Sigmoid colon (tissue), 7 donors: ENCODE measurements at places on chromosomes 5 and 9. TPM values are rescaled to one million over a fixed set of nuclear protein-coding genes. Genes with fewer than 3 reads are reported as not detected.

The CDC14B gene
- total RNA-seq, result 12.5 TPM

The C5orf52 gene
- not detected for total RNA-seq

The YIPF5 gene
- 42.9 TPM for total RNA-seq

The OR1Q1 gene
- total RNA-seq, result not detected

The PCDHGB2 gene
- total RNA-seq, result 4.3 TPM

The PCDHB4 gene
- 3.9 TPM for total RNA-seq

The SH2D3C gene
- total RNA-seq, result 4.7 TPM

The PLPP7 gene
- total RNA-seq, result 31.9 TPM

DNA sequence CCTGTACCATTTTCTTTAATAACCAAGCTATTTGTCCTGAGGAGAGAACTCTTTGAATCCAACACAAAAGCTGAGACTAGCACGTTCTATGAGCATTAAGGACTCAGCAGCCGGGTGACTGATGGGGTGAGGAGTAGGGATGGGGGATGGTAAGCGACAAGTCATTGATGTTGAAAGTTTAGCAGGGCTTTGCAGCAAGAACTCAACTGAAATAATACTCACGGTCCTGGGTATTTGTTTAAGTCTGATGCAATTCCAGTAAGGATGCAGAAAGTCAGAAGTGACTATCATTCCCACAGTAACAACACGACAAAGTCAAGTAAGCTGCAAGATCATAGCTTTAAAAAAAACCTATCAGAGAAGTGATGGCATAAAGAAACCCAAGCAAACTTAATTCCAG, 131.1 kb downstream of the ACTL7B start:
- H3K36me3 ChIP-seq, result no peaks in the 10 kb centered on the region
- no peak overlapping the region for H3K4me3 ChIP-seq
- H3K27ac ChIP-seq, result no peak overlapping the region

DNA sequence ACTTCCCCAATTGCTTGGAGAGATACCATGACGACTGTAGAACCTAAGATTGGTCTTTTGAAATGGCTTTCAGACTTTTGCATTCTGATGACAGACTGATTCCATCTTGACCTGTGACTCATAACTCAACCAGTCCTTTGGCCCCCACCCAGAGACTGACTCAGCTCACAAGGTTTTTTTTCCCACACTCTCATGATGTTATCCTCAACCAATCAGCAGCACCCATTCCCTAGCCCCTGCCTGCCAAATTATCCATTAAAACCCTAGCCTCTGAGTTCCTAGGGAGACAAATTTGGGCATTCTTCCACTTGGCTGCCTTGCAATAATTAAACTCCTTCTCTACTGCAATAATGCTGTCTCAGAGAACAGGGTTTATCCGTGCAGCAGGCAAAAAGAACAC, 1263.3 kb upstream of the CDH9 start:
- no peaks in the 10 kb centered on the region for H3K4me1 ChIP-seq
- H3K27me3 ChIP-seq, result no peaks in the 10 kb centered on the region
- no peak for DNase-seq
- no peak overlapping the region for H3K27ac ChIP-seq
- H3K36me3 ChIP-seq, result no peaks in the 10 kb centered on the region

- no peak overlapping the region for H3K27ac ChIP-seq
- H3K27me3 ChIP-seq, result peaks cover 3% of the 10 kb centered on the region
- no peaks in the 10 kb centered on the region for H3K4me1 ChIP-seq
Observed at GRCh38 chr9:129785866-129786265, 17.1 kb upstream of the TOR1B start.

- H3K36me3 ChIP-seq, result no peaks in the 10 kb centered on the region
- no peak overlapping the region for H3K4me3 ChIP-seq
- H3K27ac ChIP-seq, result no peak overlapping the region
- no peak for DNase-seq
- no peaks in the 10 kb centered on the region for H3K4me1 ChIP-seq
Observed at GRCh38 chr5:163306421-163306820, 131.0 kb upstream of the CCNG1 start.

DNA sequence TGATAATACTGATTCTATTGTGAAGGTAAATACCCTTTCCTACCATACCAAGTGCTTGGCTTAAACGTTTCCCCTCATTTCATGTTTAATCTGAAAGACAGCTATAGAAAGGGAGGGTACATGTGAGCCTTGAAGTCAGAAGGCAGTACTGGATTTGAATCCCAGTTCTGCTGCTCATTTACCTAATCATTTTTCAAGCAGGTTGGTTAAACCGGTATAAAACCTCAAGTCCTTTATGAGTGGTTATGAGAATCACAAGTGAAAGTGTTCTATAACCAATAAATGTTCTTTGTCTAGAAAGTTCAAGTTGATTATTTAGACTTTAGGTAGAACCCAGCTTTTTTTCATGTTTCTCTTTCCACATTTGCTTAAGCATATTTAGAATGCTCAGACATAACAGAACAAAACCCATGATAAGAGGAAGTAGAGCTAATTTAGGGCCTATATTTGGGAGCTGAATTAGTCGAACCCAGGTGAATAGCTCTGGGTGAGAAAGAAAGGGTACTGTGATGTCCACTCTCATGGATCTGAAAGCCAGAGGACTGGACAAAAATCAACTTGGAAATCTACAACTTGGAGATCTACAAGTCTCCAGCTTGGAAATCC, 29.7 kb upstream of the F2RL2 start:
- H3K4me1 ChIP-seq, result no peaks in the 10 kb centered on the region
- H3K4me3 ChIP-seq, result no peak overlapping the region
- no peak overlapping the region for H3K27ac ChIP-seq

GRCh38 chr5:3336666-3337065, 259.0 kb upstream of the IRX1 start:
- peak; percentile 38 for DNase-seq
- no peak overlapping the region for H3K4me3 ChIP-seq
- H3K27ac ChIP-seq, result no peak overlapping the region
- no peaks in the 10 kb centered on the region for H3K36me3 ChIP-seq

DNA sequence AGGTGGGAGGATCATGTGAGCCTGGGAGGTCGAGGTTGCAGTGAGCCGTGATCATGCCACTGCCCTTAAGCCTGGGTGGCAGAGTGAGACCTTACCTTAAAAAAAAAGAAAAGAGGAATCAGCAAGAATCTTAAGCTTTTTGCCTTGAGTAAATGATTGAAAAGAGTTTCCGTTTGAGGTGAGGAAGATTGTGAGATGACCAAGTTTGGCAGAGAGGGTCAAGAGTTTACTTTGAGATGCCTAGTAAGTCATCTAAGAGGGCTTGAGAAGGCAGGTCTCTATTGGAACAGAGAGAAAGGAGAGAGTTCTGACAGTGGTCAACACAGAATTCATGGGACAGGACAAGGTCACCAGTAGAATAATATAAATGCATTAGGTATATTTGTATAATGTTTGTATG, 572.1 kb downstream of the TLE4 start:
- no peak overlapping the region for H3K27ac ChIP-seq
- H3K4me3 ChIP-seq, result no peak overlapping the region
- DNase-seq, result no peak
- no peaks in the 10 kb centered on the region for H3K4me1 ChIP-seq
- H3K27me3 ChIP-seq, result no peaks in the 10 kb centered on the region

DNA sequence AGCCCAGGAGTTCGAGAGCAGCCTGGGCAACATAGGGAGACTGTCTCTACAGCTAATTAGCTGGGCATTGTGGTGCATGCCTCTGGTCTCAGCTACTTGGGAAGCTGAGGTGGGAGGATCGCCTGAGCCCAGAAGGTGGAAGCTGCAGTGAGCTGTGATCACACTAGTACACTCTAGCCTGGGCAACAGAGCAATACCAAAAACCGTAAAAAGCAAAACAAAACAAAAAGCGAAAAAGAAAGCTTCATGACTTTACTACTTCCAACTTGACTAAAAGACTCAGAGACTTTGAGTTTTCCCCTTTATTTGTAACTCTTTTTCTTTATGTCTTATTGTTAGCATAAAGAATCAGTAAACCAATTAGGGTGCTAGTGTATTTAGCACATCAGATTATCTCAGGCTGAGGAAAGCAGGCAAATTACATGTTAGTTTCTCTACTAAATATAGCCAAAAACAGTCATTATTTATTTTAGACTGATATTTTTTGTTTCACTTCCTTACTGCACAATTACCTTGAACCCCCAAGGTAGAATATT, 5.4 kb downstream of the RAD17 start:
- no peak for DNase-seq
- H3K27ac ChIP-seq, result no peak overlapping the region
- no peaks in the 10 kb centered on the region for H3K27me3 ChIP-seq
- H3K4me3 ChIP-seq, result no peak overlapping the region
- no peaks in the 10 kb centered on the region for H3K36me3 ChIP-seq

- H3K4me1 ChIP-seq, result no peaks in the 10 kb centered on the region
- no peak overlapping the region for H3K4me3 ChIP-seq
- no peak for DNase-seq
- H3K27ac ChIP-seq, result no peak overlapping the region
- H3K27me3 ChIP-seq, result no peaks in the 10 kb centered on the region
Observed at GRCh38 chr9:127907867-127908659, 8.7 kb upstream of the ST6GALNAC6 start.

GRCh38 chr5:132202711-132203463, 24.8 kb downstream of the P4HA2 start:
- no peak for DNase-seq
- H3K4me1 ChIP-seq, result no peaks in the 10 kb centered on the region
- no peaks in the 10 kb centered on the region for H3K36me3 ChIP-seq
- no peak overlapping the region for H3K4me3 ChIP-seq

GRCh38 chr9:101566904-101567724, 27.7 kb downstream of the PPP3R2 start:
- no peaks in the 10 kb centered on the region for H3K4me1 ChIP-seq
- no peak for DNase-seq
- peaks cover 76% of the 10 kb centered on the region for H3K36me3 ChIP-seq
- no peaks in the 10 kb centered on the region for H3K27me3 ChIP-seq

GRCh38 chr5:146291421-146292074, 47.1 kb upstream of the POU4F3 start:
- H3K4me1 ChIP-seq, result no peaks in the 10 kb centered on the region
- no peaks in the 10 kb centered on the region for H3K36me3 ChIP-seq
- no peak overlapping the region for H3K27ac ChIP-seq

- no peaks in the 10 kb centered on the region for H3K4me1 ChIP-seq
- H3K4me3 ChIP-seq, result no peak overlapping the region
- DNase-seq, result no peak
- no peaks in the 10 kb centered on the region for H3K27me3 ChIP-seq
- no peak overlapping the region for H3K27ac ChIP-seq
- H3K36me3 ChIP-seq, result no peaks in the 10 kb centered on the region
Observed at GRCh38 chr5:102154291-102154690, 141.8 kb downstream of the SLCO4C1 start.

DNA sequence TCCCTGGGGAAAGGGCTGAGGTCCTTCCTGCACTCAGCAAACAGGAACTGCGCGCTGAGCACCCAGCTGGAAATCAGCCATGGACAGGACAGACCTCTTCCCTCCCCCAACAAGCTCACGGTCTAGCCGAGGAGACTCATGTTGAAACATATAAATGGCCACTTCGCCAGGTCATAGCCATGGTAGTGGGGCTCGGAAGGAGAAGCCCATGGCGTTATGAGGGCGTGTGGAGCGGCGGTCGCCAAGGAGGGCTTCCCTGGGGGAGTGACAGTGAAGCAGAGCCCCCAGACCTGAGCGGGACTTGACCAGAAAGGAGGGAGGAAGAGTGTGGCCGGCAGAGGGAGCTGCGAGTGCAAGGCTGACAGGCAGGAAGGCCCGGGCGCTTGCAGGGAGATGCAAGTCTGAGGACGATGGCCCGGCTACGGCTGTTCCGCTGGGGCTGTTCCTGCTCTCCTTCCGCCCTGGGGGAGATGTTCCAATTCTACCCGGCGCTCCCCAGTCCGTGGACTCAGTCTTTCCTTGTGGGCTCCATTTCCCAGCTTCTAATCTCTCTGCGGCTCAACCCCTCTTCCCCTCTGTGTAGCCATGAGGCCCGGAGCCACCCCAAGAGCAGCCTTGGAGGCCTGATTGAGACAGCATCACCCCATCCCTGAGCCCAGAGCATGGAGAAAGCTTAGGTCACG, 43.9 kb upstream of the PRRC2B start:
- peak overlapping the region; percentile 30 for H3K4me3 ChIP-seq
- no peaks in the 10 kb centered on the region for H3K36me3 ChIP-seq
- no peaks in the 10 kb centered on the region for H3K4me1 ChIP-seq
